NT2/D1 (cell line): ENCODE measurements at places on chromosomes 1 and 21.

DNA sequence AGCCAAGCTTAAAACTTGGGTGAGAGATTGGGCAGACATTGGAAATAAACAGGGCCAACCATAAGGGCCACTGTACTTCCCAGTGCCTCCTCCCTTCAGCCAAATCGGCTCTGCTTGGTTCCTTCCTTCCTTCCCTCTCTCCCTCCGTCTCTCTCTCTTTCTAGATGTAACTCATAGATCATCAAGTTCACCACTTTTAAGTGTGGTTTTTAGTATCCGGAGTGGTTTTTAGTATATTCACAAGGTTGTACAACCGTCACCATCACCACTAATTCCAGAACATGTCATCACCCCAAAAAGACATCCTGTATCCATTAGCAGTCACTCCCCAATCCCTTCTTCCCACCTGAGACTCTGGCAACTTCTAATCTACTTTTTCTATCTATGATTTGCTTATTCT is 51.0 kb downstream of the MYSM1 start:
- no peak for DNase-seq

GRCh38 chr1:14748977-14749376 is 150.5 kb downstream of the KAZN start:
- DNase-seq = no peak

DNA sequence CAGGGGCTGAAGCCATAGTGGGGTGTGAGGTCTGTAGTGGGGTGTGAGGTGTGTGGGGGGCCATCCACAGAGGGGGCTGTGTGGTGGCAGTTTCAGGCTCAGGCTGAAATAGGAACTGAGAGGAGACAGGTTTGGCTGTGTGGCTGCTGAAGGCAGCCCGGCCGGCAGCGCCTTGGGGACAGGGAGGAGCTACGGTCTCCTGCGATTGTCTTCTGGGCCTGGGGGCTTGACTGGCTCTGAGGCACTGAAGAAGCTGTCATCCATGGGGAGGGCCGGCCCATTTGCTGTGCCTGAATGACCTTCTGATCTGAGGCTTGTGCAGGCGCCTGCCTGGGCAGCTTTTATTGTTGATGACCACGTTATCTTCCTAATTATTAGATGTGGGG is 10.0 kb upstream of the TTC34 start:
- no peak for DNase-seq

DNA sequence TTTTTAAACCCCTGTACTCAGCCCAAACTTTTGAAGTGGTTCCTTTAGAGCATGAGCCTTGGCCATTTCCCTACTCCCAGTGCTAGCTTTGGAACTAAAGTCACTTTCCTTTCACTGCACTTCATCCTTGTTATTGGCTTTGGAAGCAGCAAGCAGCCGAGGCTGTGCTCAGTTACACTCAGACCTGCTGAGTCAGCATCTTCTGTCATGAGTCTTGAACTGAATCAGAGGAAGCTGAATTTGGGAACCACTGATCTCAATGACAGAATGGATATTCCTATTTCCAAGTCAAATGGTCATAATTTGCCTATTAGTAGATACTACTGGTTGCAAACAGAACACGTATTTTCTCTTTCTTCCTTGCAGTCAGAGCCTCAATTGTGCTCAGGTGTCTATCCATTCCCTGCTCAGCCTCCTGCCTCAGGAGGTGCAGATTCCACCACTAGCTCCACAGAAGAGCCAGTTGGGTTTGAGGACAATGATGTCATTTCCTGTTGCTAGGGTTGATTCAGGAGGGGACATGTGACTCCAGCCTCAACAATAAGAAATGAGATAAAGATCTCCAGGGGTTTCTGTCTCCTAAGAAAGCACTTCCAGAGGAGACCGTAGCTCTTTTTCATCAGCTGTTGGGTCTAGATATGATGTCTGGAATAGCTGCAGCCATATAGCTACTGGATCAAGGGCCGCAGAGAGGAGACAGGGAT is 44.9 kb upstream of the NTPCR start:
- no peak for DNase-seq

DNA sequence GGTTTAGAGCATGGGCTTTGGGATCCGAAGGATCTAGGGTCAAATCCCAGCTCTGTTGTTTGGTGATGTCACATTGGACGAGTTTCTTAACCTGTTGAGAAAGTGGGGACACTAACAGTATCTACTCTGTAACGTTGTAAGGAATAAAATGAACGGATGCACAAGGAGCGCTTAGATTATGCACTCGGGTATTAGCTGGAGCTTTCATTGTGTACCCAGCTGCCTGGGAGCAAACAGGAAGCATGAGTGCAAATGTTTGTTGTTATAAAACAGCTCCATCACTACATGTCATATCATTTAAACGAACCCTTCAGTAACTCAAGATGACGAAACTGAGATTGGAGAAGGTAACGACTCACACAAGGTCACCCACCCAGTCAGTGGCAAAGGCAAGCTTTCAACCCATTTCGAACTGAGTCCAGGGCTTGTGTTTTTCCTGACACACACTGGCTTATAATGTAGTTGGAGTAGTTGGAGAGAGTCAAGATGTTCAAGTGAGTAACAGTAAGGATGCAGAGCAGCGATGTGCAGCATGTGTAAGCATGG is 16.2 kb upstream of the SLC6A17 start:
- DNase-seq = no peak

DNA sequence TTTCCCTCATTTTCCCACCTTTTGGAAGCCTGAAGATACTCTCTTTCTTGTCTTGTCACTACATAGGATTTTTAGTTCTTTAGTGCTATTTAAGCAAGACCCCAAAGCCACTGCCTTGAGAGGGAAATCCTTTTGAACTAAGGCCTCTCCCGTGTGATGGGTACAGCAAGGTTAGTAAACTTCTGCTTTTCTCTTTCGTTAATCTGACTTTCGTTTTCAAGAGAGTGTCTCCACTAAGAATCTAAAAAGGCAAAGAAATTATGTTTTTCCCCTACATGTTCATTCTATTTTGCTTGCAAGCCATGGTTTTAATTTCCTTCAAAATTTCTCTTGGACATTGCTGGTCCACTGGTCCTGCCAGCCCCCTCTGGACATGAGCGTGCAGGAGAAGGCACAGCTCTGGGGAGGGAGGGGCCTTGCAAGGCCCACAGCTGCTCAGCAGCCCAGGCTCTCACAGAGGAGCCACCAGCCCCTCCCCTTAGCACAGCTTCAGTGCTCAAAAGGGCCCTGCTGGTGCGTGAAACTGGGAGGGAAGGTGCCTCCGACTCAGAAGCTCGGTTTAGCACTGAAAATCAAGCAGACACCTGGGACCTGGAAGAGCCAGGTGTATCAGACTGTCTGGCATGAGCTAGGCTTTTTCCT is 210.9 kb upstream of the GALNT2 start:
- no peak for DNase-seq

- DNase-seq = no peak
Measured at GRCh38 chr1:74587888-74588287, 75.5 kb upstream of the LRRC53 start.

GRCh38 chr1:116988908-116989307 is 12.7 kb upstream of the CD101 start:
- DNase-seq = no peak

- DNase-seq = no peak
Measured at GRCh38 chr1:18066576-18066975, 41.0 kb upstream of the IGSF21 start.

GRCh38 chr1:93447481-93448291 is at the start of gene FNBP1L:
Gene FNBP1L, plus strand, starts transcription at chr1:93448118. Its CDS starts 164 bp downstream, at chr1:93448282.
- DNase-seq = peak; percentile 75

DNA sequence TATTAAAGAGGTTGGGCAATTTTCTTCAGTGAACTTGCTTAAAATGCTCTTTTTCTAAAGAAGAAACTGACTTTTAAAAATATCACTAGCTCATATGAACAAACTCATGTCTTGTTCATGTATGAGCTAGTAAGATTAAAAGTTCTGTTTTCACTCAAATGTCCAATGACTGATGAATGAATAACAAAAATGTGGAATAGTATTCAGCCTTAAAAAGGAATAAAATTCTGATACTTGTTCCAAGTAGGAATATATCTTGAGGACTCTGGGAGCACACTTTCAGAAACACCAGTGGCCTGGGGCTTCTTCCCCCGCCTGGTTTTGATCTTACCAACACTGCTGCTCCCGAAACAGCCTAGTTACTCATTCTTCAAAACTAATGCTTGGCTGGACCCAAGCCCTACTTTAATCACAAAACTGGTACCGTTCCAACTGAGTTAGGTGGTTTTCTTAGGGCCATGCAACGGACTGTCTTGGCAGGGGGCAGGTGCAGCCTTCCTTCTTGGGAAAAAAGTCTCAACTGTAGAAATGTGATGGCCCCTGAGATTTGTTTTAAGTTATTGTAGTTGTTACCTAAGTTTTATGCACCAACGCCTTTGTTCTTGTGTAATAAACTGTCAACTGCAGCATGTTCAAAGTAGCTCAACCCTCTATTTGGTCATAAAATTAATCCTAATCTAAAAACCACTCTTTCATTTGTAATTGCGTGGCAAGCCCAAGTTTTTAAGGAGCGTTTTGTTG is 116.0 kb downstream of the ETS2 start:
- DNase-seq = no peak

DNA sequence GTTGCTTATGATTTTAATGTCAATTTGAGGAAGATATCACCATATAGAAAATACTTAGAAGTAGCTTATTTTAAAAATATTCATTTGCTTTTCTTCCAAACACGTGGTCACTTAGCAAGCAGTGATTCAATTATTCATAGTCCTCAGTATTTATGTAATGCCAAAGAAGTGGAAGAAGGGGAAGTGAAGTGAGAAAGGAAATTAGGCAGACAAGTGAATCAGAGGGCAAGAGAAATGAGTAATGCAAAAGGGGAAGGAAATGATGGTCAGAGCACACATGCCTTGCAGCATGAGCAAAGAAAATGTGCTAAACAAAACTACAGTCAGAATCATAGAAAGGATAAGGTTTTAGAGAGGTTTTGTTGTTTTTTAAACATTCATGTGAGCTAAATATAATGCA is 31.8 kb downstream of the SDCCAG8 start:
- DNase-seq = no peak

GRCh38 chr1:92037400-92037799 is 7.6 kb downstream of the EPHX4 start:
- no peak for DNase-seq

DNA sequence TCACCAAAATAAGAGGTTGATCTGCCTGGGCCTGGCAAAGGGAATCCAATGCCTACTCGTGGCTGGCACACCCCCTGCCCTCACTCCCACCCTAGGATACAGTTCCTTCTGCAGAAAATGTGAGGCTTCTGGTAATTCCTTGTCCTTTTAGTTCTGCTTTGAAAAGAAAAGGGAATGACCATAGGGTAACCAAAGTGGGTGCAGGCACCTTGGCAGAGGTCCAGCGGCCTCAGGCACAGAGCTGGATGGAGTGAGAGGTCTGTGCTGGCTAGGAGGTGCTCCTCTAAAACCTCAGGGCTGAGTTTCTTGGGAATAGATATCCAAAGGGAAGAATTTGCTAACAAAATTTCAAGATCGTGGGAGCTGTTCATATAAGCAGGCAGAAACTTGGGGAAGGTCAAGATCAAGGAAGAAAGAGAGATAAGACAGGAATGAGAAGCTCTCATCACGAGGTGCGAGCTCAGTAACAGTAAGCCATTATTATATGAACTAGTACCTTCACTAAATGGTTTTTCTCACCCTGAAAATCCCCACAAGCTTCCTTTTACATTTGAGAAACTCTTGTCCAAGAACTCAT is 293.1 kb upstream of the LYPLAL1 start:
- DNase-seq = no peak

DNA sequence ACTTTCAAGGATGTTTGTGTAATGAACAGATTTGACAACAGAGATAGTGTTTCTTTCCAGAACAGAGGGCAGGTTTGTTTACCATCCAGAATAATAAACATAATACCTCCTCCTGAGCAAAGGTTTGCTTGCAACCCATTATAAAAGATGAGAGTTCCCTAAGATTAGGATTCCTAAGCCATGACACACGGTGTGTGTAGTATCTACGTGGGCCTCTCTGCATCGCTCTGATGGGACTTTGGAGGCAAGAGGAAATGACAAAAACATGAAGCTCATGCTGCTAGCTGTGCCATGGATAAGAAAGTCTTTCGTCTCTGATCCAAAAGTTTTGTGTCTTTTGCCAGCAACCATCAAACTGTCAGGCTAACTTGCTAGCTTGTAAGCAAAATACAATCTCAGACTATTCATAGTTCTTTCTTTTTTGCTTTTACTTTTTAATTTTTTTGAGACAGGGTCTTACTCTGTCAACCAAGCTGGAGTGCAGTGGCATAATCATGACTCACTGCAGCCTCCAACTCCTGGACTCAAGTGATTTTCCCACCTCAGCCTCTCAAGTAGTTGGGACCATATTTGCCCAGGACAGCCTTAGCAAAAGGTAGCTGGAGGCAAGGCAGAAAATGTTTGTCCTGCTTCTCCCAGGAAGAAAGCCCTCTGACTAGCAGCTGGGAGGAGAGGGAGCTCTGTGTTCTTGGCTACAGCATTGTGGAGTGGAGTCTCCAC is 81.1 kb downstream of the LHX4 start:
- no peak for DNase-seq

DNA sequence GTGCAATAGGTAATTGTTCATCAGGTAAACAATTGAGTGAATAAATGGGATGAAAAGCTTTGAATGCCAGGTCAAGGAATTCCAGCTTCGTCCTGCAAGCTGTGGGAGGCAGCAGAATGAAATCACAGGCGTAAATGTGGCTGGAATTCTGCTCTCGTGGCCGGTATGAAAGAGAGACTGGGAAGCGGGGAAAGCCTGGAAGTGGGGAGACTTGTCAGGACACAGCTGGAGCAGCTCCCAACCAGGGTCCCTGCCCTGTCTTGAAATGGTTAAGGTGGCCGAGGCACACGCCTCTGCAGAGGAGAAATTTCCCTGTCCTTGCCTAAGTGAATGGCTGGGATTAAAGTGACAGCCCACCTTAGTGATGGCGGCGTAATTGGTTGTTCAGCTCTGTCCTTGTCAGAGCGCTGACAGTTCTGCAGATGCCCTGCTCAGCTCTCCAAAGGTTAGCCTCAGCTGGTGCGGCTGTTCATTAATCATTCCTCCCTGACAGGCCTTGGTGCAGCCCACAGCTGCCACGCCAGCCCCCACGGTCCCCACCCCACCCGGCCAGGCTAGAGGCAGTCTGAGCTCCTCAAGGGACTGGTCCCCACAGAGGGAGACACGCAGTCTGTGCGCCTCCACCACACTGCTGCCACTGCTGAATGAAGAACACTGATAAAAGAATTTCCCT is 398.3 kb upstream of the POU3F1 start:
- DNase-seq = no peak
